ENCODE measurements at places on chromosomes 1 and 21.

DNA sequence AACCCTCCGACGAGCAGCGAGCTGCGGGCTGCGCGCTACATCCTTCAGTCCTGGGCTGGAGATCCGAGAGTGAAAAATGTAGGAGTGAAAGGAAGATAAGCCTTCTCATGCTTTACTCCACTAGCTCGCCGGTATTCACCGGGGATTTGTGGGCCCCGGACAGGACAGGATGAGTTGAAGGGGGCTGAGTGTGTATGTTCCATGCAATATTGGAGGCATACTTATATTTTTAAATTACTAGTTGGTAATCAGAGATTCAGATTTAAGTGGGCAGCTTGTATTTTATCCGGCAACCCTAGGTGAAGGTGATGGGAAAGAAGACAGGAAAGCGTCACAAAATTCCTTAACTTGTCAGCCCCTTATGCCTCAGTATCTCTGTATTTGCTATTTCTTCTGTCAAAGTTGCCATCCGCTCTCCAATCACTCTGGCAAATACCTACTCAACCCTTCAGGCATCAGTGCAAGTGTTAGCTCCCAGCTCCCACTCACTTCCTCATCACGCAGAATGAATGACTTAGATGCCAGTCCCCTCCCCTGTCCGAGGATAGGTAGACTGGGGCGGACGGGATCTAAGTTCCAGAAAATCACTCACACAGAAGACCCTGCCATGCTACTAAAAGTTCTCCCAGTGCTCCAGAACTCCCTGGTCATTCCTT, 503 bp upstream of the PIGM start:
- no peak for DNase-seq

DNA sequence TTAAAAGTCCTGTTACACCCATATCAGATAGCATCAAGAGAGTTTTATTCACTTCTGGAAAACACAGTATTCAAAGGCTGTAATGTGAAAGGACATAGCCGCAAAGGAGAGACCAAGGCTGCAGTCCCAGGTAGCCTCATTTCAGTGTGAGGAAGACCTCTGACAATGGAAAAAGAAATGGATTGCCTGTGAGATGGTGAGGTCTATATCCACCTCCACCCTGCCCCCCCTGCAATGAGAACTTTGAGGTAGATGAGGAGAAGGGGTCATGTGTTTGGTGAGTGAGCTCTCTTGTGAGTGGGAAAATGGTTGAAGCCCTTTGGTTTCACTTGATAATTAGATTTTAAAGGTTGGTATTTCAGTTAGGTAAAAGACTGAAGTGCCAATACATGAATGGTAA, 3.5 kb downstream of the MRPS6 start:
- DNase-seq, result no peak

GRCh38 chr1:205800427-205800826, 12.6 kb downstream of the SLC41A1 start:
- no peak for DNase-seq

DNA sequence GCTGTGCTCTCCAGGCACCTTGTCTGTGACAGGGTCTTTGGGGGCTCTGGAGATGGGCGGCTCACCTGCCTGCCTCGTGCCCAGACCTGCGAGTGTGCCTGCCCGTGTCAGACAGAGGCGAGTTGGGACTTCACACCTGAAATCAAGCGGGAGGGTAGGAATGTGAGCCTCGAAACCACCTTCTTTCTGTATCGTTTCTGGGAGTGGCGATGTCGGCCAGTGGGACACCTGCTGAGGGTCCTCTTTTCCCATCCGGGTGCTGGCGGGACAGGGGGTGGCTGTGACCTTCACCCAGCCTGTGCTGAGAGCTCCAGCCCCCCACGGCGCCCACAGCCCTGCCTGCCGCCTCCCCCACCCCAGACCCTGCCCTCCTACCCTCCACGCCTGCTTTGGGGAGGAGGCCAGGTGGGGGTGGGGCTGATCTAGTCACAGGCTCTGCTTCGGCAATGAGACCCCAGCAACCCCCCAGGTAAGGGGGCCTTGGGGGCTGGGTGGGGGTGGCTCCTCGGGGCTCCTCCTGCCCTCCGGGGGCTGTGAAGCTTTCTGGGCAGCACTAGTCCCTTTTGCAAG, 15.6 kb upstream of the FAAP20 start:
- DNase-seq, result no peak

DNA sequence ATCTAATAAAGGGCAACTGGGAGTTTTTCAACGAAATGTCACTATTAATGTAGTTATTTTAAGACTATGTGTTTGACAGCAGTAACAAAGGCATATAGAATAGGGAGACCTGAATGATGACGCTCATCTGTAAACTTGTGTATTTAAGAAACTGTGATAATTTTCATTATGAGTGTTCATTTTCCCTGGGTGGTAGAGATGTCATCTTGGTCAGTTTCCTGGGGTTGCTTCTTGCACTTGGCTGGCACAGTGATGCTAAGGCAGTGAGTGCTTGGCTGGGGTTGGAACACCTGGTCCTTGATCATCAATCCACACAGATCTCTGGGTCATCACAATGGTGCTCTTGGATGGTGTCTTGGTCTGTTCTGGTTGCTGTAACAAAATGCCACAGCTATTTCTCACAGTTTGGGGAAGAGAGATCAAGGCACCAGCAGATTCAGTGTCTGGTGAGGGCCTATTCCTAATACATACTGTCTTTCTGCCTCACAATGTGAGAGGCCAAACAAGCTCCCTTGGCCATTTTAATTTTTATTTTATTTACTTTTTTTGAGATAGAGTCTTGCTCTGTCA, 7.9 kb upstream of the SMYD2 start:
- DNase-seq, result no peak

- no peak for DNase-seq
Observed at GRCh38 chr1:43821471-43821870, 112.1 kb upstream of the ARTN start.

GRCh38 chr21:40011371-40011770, 144.1 kb downstream of the PCP4 start:
- DNase-seq, result no peak

All from brain (organoid and tissue), 16 donors.